Endothelial cell (in vitro differentiated cells): ENCODE measurements at places on chromosomes 1 and 21. TPM values are rescaled to one million over a fixed set of nuclear protein-coding genes. Genes with fewer than 3 reads are reported as not detected.
A peak's percentile ranks its signal among the peaks of the same experiment; 100 is the strongest.

DNA sequence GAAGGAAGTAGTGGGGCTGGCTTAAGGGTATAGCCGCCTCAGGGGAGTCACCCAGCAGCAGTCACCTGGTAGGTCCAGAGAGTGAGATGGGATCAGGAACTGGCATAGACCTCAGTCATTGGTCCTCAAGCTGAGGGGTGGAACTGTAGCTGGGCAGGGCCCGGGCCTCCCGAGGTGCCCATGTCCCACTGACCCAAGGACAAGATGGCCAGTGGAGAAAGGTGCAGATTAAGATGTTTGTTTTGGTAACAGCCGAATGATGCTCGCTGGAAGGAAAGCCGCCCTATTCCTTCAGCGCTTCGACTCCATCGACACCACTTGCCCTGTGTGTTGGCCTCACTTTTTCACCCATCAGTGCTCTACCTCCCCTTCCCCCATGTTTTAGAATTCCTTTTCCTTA is 16.4 kb downstream of the COL9A2 start:
- H3K4me1 ChIP-seq = no peaks in the 10 kb centered on the region
- H3K4me3 ChIP-seq = no peak overlapping the region

- no peak overlapping the region for H3K27ac ChIP-seq
- no peak overlapping the region for H3K4me3 ChIP-seq
- DNase-seq = no peak
- peaks cover 3% of the 10 kb centered on the region for H3K4me1 ChIP-seq
Measured at GRCh38 chr1:210588946-210589345, 260.2 kb downstream of the HHAT start.

- H3K4me1 ChIP-seq = no peaks in the 10 kb centered on the region
- no peak overlapping the region for H3K27ac ChIP-seq
- H3K36me3 ChIP-seq = no peaks in the 10 kb centered on the region
- no peak for DNase-seq
- H3K27me3 ChIP-seq = peaks cover 1% of the 10 kb centered on the region
Measured at GRCh38 chr1:30627994-30628393, 95.4 kb downstream of the MATN1 start.

The MPZ gene
- total RNA-seq = 2.6 TPM

The OR2L8 gene
- total RNA-seq = not detected

DNA sequence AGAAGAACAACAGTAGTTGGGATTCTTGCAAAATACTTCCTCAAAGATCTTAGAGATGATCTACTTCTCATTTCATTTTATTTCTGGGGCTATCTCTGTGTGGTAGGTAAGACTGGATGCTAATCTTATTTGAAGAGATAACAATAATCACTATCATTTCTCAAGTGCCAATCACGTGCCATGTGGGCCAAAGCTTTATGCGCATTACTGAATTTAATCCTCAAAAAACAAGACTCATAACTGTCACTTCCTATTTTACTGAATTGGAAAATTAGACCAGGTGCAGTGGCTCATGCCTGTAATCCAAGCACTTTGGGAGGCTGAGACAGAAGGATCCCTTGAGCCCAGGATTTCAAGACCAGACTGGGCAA is 121.7 kb downstream of the KCNN3 start:
- peaks cover 5% of the 10 kb centered on the region for H3K36me3 ChIP-seq
- peaks cover 3% of the 10 kb centered on the region for H3K4me1 ChIP-seq
- H3K4me3 ChIP-seq = no peak overlapping the region
- H3K27me3 ChIP-seq = peaks cover 6% of the 10 kb centered on the region
- H3K27ac ChIP-seq = no peak overlapping the region
- DNase-seq = no peak

- DNase-seq = no peak
- H3K27ac ChIP-seq = no peak overlapping the region
Measured at GRCh38 chr1:85387781-85388180, 77.2 kb downstream of the DDAH1 start.

DNA sequence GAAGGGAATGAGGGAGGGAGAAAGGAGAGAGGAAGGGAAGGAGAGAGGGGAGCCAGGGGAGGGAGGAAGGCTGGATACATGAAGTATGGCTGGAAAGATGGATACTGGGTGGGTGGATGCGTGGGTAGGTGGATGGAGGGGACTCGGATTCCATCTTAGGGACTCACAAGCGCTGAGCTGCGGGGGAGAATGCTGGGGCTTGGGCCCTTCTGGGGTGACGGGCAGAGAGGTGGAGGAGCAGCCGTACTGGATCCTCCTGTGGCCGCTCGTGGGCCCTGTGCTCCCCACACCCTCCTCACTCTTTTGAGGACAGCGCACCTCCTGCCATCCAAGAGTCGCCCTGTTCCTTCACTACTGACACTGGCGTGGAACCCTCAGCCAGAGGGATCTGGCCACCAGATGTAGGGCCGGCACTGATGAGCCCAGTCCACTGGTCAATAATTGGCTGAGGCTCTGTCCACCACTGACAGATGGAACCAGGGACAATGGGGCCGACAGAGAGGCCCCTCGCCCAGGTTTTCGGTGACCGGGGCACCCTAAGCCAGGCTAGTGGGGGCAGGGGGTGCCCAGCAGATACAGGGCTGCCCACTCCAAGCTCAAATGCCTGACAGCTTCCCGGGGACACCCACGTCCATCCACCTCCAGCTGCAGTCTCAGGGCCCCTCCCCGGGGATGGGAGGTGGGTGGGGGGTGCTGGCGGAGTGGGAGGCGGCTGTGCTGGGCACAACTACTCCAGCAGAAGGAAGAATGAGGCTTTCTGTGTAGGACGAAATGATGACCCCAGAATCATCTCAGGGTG is 4.4 kb upstream of the ACTRT2 start:
- no peaks in the 10 kb centered on the region for H3K36me3 ChIP-seq
- no peaks in the 10 kb centered on the region for H3K4me1 ChIP-seq

DNA sequence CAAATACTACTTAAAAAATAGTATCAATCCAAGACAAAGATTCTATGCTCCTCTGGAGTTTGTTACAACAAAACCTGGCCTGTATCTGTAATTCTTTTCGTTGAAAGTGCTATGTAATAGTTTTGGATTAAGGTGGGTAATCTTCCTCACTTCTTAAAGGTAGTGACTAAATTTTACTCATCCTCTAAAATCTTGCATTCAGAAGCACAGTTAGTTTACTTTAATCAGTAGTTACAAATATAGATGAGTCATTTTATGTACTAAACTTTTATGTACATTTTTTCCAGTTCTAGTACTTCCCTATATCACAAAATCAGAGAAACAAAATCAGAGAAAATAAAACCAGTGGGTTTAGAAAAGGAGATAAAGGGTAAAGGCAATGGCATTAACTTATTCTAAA is 51.3 kb downstream of the ZNHIT6 start:
- no peaks in the 10 kb centered on the region for H3K27me3 ChIP-seq

- DNase-seq = peak; percentile 50
- H3K4me3 ChIP-seq = no peak overlapping the region
- H3K4me1 ChIP-seq = peaks cover 20% of the 10 kb centered on the region
- peaks cover under 1% of the 10 kb centered on the region for H3K27me3 ChIP-seq
- no peak overlapping the region for H3K27ac ChIP-seq
Measured at GRCh38 chr1:36446271-36446670, 4.0 kb downstream of the OSCP1 start.

- peaks cover 12% of the 10 kb centered on the region for H3K4me1 ChIP-seq
- no peak overlapping the region for H3K4me3 ChIP-seq
- H3K36me3 ChIP-seq = no peaks in the 10 kb centered on the region
- DNase-seq = no peak
Measured at GRCh38 chr1:72278461-72278860, 3.9 kb downstream of the NEGR1 start.
